ENCODE measurements at places on chromosomes 7 and 10.

GRCh38 chr10:22986771-22987542 lies 59.1 kb downstream of the ARMC3 start:
- DNase-seq, result no peak

DNA sequence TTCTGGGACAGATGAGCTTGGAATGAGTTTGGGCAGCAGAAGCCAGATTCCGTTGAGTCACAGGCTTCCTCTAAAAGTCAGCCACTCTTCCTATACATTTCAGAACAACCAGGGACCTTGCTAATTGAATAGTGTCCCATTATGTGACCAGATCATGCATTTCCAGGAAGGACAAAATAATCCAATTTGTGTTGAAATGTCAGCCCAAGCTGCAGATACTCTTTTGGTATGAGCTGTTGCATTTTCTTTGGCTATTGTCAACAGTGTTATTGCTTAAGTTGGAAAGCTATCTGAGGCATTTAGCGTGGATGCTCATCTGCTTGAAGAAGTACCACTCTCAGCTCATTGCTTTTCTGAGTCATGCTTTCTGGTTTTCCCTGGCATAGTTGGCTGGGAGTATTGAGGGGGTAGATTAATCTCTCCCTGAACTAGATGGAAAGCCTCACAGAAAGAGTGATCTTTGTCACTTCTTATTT lies 223.7 kb upstream of the HABP2 start:
- DNase-seq, result no peak

DNA sequence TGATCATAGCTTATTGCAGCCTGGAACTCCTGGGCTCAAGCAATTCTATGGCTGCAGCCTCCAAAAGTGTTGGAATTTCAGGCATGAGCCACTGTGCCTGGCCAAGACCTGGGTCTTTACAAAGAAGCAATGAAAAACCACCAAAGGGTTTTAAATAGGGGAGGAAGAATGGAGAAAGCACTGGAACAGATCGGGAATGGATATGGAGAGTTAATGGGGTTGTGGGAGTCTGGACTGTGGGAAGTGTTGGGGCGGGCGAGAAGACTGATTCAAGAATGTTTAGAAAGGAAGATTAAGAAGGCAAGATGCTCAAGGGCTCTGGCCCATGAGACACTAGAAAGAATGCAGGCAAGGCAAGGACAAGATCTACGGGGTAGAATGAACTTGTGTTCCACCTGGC lies 98.5 kb downstream of the CARD11 start:
- no peak for DNase-seq

- no peak for DNase-seq
These were observed 1.7 kb upstream of the HMX2 start for GRCh38 chr10:123146013-123146893.

DNA sequence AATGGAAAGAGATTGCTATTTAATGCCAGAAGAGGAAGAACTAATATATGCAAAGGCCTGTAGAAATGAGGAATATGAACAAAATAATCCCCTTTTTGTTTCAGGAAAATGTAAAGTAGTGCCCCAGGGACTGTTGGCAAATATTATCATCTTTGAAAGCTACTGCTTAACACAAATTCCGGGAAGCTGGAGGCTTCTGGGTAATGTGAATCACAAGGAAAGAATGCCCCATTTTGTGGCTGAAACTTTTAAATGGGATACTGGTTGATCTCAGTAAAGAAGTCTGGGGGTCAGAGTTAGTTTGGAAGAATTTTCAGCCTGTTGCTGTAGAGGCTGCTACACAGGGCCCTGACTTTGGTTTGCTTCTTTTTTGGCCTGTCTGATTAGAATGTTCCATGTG lies 141.0 kb downstream of the PTEN start:
- DNase-seq, result no peak

DNA sequence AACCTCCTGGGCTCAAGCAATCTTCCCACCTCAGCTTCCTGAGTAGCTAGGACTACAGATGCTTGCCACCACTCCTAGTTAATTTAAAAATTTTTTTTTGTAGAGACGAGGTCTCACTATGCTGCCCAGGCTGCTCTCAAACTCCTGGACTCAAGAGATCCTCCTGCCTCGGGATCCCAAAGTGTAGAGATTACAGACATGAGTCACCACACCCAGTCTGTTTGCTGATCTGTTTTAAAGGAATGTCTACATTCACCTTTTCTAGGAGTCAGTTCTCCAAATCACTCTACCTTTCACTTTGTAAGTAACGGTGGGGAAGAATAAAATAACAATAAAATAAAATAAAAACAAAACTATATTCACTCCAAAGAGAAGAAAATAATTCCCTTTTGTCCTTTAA lies 86.6 kb upstream of the AGBL3 start:
- DNase-seq, result no peak

GRCh38 chr10:129562487-129562886 lies 95.4 kb downstream of the MGMT start:
- DNase-seq, result no peak

DNA sequence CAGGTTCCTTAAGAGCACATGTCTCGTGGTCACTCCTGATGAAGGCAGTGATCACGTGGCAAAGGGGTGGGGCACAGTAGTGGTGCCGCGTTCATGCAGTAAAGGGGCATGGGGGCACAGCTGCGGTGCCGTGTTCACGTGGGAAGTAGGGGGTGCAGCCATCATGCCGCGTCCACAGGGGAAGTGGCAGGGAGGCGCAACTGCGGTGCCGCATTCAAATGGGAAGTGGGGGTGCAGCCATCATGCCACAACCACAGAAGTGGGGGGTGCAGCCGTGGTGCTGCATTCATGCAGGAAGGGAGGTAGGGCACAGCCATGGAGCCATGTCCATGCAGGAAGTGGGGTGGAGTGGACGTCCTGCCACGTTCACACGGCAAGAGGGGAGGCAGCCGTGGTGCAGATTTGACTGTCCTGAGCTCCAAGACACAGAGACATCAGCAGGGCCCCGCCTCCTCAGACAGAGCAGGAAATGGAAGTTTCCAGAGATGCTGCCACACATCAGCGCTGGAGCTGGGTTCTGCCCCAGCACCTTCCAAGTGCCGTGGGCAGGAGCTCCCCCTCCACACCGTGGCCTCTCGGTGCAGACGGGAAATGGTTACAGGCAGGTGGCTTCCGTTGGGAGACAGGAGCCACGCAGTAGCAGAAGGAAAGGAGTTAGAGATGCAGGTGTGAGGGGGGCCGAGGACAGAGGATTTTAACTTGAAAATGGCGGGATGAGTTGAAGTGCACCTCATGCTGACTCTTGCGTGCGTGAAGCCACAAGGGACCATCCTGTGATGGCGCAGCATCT lies 95.0 kb upstream of the DDC start:
- peak; percentile 39 for DNase-seq

GRCh38 chr7:4830176-4830575 lies 31.7 kb downstream of the PAPOLB start:
- DNase-seq, result peak; percentile 34

GRCh38 chr7:98852826-98853225 lies 17.0 kb downstream of the TMEM130 start:
- DNase-seq, result no peak

DNA sequence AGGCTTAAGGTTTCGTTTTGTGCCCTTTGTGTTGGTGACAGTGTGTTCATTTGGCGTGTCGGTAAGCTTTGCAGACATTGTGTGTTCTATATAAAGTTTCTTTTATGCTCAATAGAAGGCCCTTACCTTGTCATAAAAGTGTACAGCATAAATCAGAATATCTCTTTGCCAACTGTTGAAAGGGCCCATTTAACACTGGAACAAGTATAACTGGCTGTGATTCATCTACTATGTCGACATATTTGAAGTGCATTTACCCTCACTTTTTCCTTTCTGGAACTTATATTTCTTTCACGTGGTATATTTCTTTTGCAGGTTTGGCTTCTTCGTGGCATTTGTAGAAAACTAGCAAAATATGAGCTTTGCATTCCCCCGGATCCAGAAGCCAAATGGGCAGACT lies 32.7 kb downstream of the EEPD1 start:
- no peak for DNase-seq

- DNase-seq, result no peak
These were observed 195.3 kb downstream of the ANK3 start for GRCh38 chr10:60194421-60194820.

DNA sequence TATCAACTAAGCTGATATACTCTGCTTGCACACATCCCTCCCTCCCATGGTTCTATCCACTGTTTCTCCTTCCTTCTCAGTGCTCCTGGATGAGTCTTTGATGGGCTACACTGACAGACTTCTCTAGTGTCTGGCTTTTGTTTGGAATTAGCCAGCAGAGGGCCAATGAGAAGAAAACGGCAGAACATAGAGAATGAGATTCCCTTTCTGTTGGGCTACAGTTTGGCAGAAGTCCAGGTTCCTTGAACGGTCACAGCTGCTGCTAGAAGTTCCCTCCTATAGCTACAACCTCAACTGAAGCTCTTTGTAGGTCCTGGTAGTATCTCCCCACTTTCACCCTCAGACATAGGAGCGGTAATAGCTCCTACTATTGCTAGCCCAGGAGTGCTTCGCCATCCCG lies 251.1 kb upstream of the LRRN3 start:
- no peak for DNase-seq

- DNase-seq, result peak; percentile 54
These were observed 38.8 kb downstream of the TMEM60 start for GRCh38 chr7:77759294-77759889.

DNA sequence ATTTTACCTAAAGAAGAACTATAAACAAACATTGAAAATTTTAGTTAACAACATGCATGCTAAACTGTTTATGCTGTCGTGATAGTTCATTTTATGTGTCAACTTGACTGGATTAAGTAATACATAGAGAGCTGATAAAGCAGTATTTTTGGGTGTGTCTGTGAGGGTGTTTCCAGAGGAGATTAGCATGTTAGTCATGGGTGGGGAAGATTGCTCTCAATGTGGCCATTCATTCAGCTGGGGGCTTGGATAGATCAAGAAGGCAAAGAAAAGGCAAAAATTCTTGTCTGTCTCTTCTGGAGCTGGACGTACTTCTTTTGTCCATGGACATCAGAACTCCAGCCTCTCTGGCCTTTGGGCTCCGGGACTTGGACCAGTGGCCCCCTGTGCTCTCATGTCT lies 172.9 kb upstream of the SEMA3E start:
- no peak for DNase-seq

GRCh38 chr10:118286051-118286838 lies 55.9 kb downstream of the FAM204A start:
- DNase-seq, result no peak

- DNase-seq, result no peak
These were observed 100.3 kb downstream of the ARL5B start for GRCh38 chr10:18759575-18759974.

DNA sequence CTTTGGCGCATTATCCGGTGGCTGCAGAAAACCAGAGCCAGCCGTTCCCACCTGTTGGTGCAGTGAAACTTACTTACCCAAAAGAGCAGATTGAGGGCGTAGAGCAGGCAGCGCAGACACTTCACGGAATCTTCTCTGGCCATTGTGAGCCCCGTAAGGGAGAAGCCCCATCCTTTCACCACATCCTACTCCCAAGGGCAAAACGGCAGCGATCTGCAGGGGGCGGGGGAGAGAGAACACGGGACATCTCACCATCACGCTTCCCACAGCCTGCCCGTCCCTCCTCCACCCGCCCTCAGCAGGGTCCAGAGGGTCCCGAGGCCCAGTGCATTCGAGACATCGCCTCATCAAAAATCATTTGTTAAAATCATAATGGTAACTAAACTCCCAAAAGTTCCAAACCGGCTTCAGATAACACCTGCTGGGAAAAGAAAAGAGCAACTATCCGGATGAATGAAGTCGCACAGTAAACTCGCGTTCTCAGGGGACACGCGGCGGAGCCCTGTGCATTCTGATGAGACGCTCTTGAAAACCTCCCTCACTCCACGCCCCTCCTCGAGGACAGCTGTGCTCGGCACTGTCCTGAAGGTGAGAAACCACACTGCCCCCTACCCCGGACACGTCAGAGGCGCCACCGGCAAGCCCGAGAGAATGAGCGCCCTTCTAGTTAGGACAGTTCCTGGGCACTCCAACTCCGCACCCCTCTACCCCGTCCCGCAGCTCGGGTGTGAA lies 1.2 kb downstream of the TSPAN12 start:
- DNase-seq, result peak; percentile 7

GRCh38 chr10:8173243-8173865 lies 118.9 kb downstream of the GATA3 start:
- DNase-seq, result no peak

- no peak for DNase-seq
These were observed 25.2 kb downstream of the SFTPD start for GRCh38 chr10:79923669-79924068.

DNA sequence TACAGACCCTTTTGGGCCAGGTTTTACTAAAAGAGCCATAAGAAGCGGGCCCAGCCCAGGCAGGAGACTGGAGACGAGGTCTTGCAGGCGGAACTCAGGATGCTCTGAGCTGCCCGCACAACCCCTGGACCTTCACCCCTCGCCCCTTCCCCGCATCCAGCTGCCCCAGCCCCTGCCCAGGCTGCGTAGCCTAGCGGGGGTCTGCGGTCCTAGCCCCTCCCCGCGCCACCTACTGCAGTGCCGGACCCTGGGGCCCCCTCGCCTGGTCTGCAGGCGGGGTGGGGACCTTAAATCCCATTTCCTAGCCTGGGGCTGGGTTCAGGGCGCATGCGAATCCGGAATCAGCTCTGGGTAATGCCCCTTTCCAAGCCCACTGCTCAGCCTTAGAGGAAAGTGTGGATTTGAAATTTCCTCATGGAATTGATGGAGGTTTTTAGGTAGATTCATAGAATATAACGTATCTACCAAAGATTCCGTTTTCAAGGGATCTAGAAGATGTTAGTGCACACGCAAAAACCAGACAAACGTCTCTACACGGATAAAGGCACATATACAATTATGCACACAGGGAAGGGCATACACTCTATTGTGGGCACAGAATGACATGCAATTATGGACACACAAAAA lies 546 bp upstream of the HOXA3 start:
- DNase-seq, result no peak

DNA sequence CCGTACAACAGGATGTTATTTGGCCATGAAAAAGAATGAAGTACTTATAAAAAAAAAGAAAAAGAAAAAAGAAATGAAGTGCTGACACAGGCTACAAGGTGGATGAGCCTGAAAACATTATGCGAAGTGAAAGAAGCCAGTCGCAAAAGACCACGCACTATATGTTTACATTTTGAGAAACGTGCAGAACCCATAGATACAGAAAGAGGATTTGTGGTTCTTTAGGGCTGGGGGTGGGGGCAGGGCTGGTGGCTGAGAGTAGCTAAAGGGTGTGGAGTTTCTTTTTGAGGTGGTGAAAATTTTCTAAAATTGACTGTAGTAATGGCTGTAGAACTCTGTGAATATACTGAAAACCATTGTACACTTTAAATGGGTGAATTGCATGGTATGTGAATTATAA lies 86.0 kb upstream of the FAM20C start:
- no peak for DNase-seq

DNA sequence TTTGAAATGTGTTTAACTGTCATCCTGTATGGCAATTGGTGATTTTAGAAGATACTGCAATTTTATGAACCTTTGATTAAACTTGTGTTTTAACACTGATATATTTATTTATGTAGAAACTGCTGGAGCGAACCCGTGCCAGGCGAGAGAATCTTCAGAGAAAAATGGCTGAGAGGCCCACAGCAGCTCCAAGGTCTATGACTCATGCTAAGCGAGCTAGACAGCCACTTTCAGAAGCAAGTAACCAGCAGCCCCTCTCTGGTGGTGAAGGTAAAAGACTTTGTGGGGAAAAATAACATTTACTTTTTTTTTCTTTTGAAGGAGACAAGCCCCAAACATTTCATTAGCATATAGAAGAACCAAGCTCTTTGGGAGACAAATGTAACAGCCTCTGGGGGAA lies 6.5 kb downstream of the ANLN start:
- no peak for DNase-seq

GRCh38 chr10:4819067-4819466 lies 6.9 kb upstream of the AKR1E2 start:
- DNase-seq, result no peak

GRCh38 chr10:78815702-78816334 lies 252.9 kb upstream of the ZMIZ1 start:
- DNase-seq, result no peak

Data from stimulated activated naive B cell treated with anti-CD40 and anti-IgM and Interleukin-4, amounts not matched to agents 10 μg/mL and 1 μg/mL and 100 μg/mL, for 72 hours (primary cell).